Activated CD8-positive, alpha-beta T cell treated with anti-CD3 and anti-CD28 coated beads for 36 hours (primary cell): ENCODE measurements at places on chromosomes 7 and 10.
A peak's percentile ranks its signal among the peaks of the same experiment; 100 is the strongest.

GRCh38 chr7:149771720-149772240 is 1.6 kb downstream of the ZNF467 start:
- DNase-seq = peak; percentile 86

- DNase-seq = peak; percentile 65
Observed at GRCh38 chr10:50636618-50637579, 13.1 kb upstream of the SGMS1 start.

DNA sequence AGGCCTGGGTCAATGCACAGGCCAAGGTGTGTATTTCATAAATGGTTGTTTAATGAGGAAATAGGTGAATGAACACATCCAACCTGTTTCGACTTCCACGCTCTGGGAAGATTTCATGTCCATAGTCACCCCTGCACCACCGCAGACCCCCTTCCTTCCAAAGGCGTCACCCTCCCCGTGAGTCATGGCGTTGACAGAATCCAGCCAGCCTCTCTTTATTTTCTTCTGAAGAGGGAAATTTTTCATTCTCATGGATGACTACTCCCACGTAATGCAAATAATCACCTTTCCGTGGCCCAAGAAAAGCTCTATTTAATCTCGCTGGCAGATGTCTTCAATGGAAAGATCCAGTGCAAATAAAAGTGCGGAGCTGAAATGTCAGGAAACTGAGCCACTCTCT is 75.3 kb upstream of the FOXK1 start:
- DNase-seq = no peak

GRCh38 chr7:128790315-128791041 is 1.3 kb upstream of the CCDC136 start:
- no peak for DNase-seq

DNA sequence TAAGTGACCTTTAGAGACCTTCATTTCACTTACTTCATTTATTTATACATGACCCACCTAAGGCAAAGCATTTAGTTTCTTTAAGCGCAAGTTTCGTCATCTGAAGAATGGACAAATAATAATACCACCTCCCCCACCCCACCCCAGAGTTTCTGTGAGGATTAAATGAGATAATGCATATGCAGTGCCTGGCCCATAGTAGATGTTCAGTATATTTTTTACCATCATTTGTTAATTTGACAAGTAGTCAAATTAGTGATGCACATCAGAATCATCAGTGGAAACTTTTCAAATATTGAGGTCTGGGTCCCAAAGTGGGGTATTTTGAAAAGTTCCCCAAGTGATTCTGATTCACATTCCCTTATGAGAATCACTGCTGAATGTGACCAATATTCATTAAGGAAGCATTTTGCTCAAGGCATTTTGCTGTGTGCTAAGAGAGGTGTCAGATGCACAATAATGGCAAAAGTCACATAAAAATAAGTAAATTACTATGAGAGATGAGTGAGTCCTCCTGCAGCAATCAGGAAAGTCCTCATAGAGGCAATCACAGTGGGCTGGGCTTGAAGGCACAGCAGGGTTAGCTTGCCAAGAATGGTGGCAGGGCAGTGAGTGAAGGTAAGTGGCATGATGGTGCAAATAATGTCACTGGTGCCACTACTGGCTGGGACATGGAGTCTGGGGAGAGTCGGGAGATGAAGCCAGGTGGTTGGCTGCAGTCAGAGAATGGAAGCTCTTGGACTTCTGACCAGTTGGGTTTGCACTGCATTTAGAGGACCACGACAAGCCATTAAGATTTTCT is 244.1 kb downstream of the PTEN start:
- DNase-seq = no peak

GRCh38 chr10:82150123-82150900 is 275.3 kb downstream of the NRG3 start:
- peak; percentile 20 for DNase-seq

DNA sequence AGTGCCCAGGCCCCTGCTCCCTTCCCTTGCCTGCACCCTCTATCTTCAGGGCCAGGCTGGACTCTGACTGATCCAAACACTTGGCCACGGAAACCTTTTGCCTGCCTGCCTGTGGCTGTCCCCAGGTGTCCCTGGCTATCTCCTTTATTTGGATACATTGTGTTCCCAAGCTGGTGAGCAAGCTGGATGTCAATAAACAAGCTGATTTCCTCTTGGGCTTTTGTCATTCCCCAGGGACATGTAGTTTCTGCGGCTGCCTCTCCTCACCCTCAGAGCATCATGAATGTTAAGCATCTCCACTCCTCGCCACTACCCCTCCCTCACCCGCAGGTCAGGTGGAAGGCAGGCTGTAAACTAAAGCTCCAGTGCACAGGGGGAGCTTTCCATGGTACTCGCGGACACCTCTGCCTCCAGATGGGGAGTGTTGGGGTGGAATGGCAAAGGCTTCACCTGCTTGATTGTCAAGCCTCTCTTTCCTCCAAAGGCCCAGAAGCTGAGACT is 6.9 kb downstream of the GHRHR start:
- no peak for DNase-seq

DNA sequence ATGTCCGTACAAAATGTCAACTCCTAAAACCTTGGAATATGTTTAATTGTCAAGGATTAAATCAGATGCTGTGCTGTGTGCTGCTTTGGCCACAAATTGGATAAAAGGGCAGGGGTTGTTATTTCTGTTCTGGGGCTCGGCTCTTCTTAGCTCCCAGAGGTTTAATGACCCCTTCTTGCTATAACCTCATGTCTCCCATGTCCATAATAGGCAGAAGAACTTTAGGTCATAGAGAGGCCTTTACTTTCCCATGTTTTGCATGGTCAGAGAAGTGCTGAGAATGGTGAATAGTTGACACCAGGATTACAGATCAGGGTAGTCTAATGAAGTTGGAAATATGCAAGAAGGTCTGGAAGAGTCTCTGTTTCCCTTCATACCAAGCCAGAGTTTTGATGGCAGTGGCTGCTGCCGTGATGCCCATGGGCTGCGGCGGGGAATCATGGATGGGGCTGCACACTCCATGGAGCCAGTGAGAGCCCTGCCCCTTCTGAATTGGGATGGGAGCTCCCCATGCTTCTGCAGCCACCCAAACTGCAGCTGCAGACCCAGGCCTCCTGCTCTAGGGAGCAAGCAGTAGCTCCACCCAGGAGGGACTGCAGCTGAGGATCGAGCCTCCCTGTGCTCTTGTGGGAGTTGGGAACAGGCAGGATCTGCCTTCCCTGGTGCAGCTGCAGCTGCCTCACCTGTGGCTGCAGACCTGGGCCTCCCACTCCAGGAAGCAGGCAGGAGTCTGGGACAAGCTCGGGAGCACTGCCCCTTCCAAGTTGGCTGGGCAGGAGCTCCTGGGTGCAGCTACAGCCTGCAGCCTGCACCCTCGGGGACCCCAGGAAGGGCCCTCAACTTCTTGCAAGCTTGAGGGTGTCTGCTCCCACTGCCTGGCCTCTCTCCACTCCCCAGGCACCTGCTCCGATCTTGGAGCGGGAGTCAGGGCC is 23.1 kb upstream of the STEAP4 start:
- no peak for DNase-seq

DNA sequence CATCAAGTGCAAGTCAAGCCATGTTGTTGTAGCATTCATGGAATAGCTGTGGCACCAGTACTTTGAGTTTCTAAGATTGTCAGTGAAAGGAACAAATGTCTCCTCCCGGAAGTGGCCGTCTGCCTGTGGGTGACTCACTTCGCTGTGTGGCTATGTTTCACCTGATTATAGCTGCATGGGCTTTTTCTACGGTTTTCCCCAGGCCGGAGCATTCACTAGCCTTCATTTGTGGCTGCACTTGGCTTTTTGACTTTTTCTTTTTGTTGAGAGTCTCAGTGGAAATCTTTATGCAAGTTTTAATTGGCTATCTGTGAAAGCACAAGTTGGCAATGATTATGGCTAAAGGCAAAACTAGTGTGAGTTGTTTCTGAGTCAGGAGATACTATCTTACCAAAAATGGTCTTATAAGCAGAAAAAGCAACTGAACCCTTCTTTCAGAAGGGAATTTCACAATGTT is 35.0 kb downstream of the SRI start:
- DNase-seq = peak; percentile 4
